ENCODE measurements at places on chromosomes 2 and 18.
A peak's percentile ranks its signal among the peaks of the same experiment; 100 is the strongest.

- DNase-seq = no peak
- H3K36me3 ChIP-seq = no peaks in the 10 kb centered on the region
- no peaks in the 10 kb centered on the region for H3K4me1 ChIP-seq
- no peaks in the 10 kb centered on the region for H3K27me3 ChIP-seq
- no peak overlapping the region for H3K27ac ChIP-seq
Measured at GRCh38 chr2:231009236-231009919, 13.5 kb downstream of the SPATA3 start.

DNA sequence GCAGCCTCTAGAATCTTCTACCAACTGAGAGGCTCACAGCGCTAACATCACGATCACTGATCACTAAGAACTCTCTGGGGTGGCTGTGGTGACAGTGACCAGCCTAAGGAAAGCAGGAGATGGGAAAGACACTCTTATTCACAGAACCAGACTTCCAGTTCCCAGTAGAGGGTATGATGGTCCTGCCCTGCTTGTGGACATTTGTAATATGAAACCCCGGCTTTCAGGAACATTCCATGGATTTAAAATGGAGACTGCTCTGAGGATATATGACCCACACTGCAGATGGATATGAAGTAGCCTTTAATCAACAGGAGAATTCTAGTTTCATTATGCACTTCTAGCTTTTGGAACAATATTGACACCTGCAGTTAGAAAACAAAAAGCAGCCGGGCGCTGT, 131.8 kb downstream of the AFF3 start:
- peaks cover 15% of the 10 kb centered on the region for H3K36me3 ChIP-seq
- no peak overlapping the region for H3K27ac ChIP-seq
- H3K27me3 ChIP-seq = no peaks in the 10 kb centered on the region

DNA sequence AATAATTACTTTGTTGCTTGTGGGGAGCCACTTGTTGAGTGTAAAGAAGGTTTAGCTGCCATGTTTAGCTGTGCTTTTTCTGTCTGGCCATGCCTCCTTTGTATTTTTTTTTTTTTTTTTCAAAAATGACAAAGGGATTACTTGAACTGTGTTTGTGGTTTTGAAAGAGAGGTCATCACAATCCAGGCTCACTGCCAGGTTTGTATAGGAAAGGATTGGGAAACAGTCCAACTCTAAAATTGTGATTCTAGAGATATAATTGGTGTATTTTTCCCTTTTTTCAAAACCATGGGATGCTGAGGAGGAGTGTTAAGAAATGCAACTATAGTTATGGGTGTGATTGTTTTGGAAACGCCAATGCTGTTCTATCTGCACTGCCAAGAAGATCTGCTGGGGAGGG, 4.3 kb downstream of the ITPRIPL1 start:
- H3K4me1 ChIP-seq = peaks cover 17% of the 10 kb centered on the region
- no peak for DNase-seq
- H3K27me3 ChIP-seq = no peaks in the 10 kb centered on the region
- H3K27ac ChIP-seq = no peak overlapping the region

DNA sequence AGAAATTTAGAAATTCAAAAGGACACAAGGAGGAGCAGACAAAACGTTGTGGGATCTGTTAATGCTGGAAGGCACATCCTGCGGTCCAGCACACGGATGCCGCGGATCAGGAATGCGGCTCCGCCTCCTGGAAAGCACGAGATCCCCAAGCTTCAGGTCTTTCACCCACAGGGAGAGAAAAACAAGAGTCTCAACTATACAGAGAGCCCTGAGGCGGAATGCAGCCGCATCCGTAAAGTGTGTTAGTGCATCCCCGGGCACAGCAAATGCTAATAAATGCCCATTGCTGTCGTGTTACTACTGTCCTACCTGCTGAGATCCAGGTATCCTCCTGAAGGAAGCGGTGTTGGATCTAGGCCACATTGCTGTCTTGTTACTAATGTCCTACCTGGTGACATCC, 303.9 kb downstream of the EIPR1 start:
- H3K27me3 ChIP-seq = no peaks in the 10 kb centered on the region
- no peaks in the 10 kb centered on the region for H3K36me3 ChIP-seq
- no peak for DNase-seq
- no peak overlapping the region for H3K4me3 ChIP-seq
- H3K27ac ChIP-seq = no peak overlapping the region
- peaks cover 6% of the 10 kb centered on the region for H3K4me1 ChIP-seq

DNA sequence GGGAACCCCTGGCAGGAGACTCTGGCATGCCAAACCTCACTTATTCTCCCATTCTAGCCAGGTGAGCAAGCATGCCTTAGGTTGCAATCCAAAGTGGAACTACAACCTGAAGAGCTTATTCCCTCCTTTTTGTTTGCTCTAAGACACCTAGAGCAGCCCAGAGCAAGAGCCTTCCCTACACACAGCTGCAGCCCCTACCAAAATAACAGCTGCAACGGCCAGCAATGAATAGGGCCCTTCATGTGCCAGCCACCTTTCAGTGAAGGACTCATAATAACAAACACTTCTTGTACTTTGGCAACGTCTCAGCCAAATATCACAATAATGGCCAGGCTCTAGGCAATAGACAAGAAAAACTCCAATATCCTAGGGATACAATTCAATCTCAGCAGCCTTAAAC, 178.7 kb downstream of the ALK start:
- no peaks in the 10 kb centered on the region for H3K36me3 ChIP-seq
- no peaks in the 10 kb centered on the region for H3K27me3 ChIP-seq
- H3K4me3 ChIP-seq = no peak overlapping the region
- H3K4me1 ChIP-seq = peaks cover 9% of the 10 kb centered on the region
- no peak overlapping the region for H3K27ac ChIP-seq
- DNase-seq = no peak

- no peaks in the 10 kb centered on the region for H3K4me1 ChIP-seq
- H3K4me3 ChIP-seq = no peak overlapping the region
Measured at GRCh38 chr18:72826736-72827135, 41.1 kb downstream of the NETO1 start.

DNA sequence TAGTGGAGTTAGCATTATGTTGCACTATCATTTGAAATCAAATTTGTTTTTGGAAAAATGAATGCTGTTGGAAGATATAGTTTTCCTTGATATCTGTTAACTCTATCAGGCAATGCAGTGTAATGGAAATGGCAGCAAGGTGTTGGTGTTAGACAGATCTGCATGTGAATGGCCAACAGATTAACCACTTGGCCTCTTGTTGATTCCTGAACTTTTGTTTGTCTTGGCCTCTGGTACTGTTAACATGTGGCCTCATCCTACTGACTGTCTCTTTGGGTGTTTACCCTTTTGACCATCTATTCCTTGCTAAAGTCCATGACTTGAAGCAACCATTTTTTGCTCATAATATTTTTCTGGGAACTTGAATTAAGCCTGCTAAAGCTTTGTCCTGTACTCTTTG, 110.2 kb upstream of the CDH2 start:
- DNase-seq = no peak
- no peaks in the 10 kb centered on the region for H3K4me1 ChIP-seq
- no peaks in the 10 kb centered on the region for H3K27me3 ChIP-seq
- no peak overlapping the region for H3K27ac ChIP-seq
- H3K36me3 ChIP-seq = no peaks in the 10 kb centered on the region

DNA sequence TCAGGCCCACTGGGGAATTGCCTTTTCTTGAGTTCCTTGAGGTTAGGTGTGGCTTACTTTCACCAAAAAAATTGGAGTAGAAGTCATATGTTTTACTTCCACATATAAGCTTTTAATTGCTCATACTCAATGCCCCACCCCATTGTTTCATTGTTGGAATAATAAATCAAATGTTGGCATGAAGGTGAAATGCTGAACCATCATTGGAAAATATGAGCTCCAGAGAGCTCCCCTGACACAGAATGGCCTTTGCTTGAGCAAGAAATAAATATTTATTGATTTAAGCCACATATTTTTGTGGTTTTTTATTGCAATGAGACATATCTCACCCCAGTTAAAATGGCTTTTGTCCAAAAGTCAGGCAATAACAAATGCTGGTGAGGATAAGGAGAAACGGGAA, 167.3 kb upstream of the SRD5A2 start:
- no peaks in the 10 kb centered on the region for H3K36me3 ChIP-seq
- no peak overlapping the region for H3K4me3 ChIP-seq
- H3K27ac ChIP-seq = no peak overlapping the region
- no peaks in the 10 kb centered on the region for H3K4me1 ChIP-seq
- no peaks in the 10 kb centered on the region for H3K27me3 ChIP-seq

DNA sequence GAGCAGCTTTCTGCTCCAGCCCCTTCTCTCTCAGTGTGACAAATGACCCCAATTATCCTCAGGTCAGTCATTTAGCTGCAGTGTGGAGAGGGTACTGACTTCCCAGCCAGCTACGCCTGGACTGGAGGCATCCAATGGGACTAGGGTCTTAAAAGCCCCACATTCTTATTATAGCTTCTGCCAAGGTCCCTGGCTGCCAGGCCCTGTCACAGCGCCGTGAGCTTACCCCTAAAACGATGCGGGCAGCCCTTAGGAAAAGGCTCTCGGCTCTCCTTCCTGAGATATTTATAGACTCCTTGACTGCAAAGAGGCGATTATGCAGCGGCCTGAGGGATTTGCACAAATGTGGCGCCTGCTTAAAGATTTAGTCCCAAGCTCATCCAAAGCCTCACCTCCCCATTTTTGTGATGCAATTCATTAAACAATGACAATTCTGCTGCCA, 69.2 kb upstream of the EDAR start:
- DNase-seq = no peak
- H3K36me3 ChIP-seq = no peaks in the 10 kb centered on the region

DNA sequence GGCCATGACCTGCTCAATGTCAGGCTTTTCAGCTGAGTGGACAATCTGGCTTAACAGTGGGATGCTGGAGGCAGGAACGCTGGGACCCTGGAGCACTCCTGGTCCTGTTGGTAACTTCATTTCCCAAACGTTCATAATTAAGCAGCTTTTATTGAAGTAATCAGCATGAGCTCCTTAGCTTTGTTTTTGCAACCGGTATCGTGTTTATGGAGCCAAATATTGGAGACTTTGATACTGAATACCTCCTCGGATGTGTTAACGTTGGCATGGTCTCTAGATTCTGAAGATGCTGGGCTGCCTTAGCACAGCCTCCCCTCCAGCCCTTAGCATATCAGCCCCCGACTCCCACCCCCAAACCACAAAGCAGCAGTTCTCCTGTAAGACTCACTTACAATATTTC, 60.7 kb downstream of the OSR1 start:
- peak; percentile 5 for DNase-seq
- H3K4me1 ChIP-seq = no peaks in the 10 kb centered on the region
- H3K27me3 ChIP-seq = no peaks in the 10 kb centered on the region
- H3K36me3 ChIP-seq = no peaks in the 10 kb centered on the region
- no peak overlapping the region for H3K27ac ChIP-seq

DNA sequence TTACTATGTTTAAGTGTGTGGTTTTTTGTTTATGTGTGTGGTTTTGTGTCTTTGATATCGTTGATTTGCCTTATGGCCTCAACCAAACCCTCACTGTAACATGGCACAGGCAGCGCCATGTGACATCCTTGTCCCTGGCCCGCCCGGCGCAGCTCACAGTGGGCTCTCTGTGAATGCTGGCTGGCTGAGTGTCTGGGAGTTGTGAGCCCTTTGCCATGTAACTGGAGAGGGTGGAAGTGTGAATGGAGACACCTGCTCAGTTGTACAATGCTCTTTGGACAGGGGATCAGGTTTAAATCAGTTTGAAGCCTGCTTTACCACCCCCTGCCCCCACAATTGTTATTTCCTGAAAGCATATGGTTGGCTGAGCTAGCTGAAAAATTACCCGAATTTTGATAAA, 41.8 kb downstream of the TCF7L1 start:
- DNase-seq = no peak
- no peak overlapping the region for H3K4me3 ChIP-seq
- H3K4me1 ChIP-seq = no peaks in the 10 kb centered on the region
- H3K36me3 ChIP-seq = no peaks in the 10 kb centered on the region

- no peaks in the 10 kb centered on the region for H3K4me1 ChIP-seq
- no peak overlapping the region for H3K4me3 ChIP-seq
- no peaks in the 10 kb centered on the region for H3K27me3 ChIP-seq
- no peaks in the 10 kb centered on the region for H3K36me3 ChIP-seq
- H3K27ac ChIP-seq = no peak overlapping the region
Measured at GRCh38 chr2:135225781-135226180, 173.7 kb downstream of the RAB3GAP1 start.

- no peaks in the 10 kb centered on the region for H3K27me3 ChIP-seq
- no peak overlapping the region for H3K27ac ChIP-seq
- H3K36me3 ChIP-seq = no peaks in the 10 kb centered on the region
Measured at GRCh38 chr2:99865818-99866676, 276.3 kb downstream of the AFF3 start.

- DNase-seq = no peak
- no peaks in the 10 kb centered on the region for H3K4me1 ChIP-seq
- no peak overlapping the region for H3K4me3 ChIP-seq
- H3K27me3 ChIP-seq = no peaks in the 10 kb centered on the region
- H3K36me3 ChIP-seq = no peaks in the 10 kb centered on the region
Measured at GRCh38 chr2:148754864-148755263, 110.3 kb downstream of the EPC2 start.

- DNase-seq = peak; percentile 56
- peaks cover 7% of the 10 kb centered on the region for H3K36me3 ChIP-seq
- H3K4me1 ChIP-seq = peaks cover 33% of the 10 kb centered on the region
- H3K27ac ChIP-seq = no peak overlapping the region
- peak overlapping the region; percentile 92 for H3K4me3 ChIP-seq
Measured at GRCh38 chr18:79681484-79682387, 2.1 kb downstream of the CTDP1 start.

- no peaks in the 10 kb centered on the region for H3K4me1 ChIP-seq
- no peak overlapping the region for H3K27ac ChIP-seq
- no peaks in the 10 kb centered on the region for H3K27me3 ChIP-seq
- peak; percentile 59 for DNase-seq
Measured at GRCh38 chr18:13672657-13673056, 53.7 kb downstream of the FAM210A start.

DNA sequence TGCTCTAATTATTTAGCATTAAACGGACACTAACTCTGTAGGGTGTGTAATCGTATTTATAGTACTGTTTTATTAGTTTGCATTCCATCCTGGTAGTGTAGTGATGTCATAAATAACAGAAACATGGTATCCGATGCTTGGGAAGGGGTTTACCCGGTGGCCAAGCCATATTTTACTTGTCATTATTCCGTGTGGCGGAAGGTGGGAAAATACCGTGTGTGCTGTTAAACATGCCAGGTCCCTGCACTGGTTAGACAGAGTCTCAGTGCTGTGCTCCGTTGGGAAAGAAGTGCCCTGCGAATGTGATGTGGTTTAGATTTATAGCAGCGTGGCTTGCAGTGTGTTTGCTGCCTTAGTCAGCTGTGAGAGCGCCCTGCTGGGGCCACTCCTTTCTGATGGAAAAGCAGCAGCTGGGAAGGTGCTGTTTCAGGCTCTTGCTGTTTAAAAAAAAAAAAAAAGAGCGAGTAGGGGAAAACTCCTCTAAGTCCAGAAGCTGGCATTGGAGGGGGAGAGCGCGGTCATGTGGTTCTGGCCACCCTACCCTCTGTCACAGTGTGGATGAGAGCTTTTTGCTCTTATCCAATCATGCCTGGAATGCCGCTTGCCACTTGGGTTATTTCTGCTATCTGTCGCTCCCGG, 211.0 kb downstream of the NEDD4L start:
- H3K27me3 ChIP-seq = no peaks in the 10 kb centered on the region
- no peak for DNase-seq
- H3K36me3 ChIP-seq = no peaks in the 10 kb centered on the region
- H3K27ac ChIP-seq = no peak overlapping the region
- no peaks in the 10 kb centered on the region for H3K4me1 ChIP-seq

- H3K4me1 ChIP-seq = peaks cover 10% of the 10 kb centered on the region
- no peak overlapping the region for H3K4me3 ChIP-seq
- H3K36me3 ChIP-seq = peaks cover 38% of the 10 kb centered on the region
- H3K27ac ChIP-seq = no peak overlapping the region
- DNase-seq = peak; percentile 80
Measured at GRCh38 chr2:43576981-43577892, 18.6 kb downstream of the THADA start.

All from Karpas-422 (cell line).